ENCODE measurements at places on chromosomes 16 and 17.
A peak's percentile ranks its signal among the peaks of the same experiment; 100 is the strongest.

DNA sequence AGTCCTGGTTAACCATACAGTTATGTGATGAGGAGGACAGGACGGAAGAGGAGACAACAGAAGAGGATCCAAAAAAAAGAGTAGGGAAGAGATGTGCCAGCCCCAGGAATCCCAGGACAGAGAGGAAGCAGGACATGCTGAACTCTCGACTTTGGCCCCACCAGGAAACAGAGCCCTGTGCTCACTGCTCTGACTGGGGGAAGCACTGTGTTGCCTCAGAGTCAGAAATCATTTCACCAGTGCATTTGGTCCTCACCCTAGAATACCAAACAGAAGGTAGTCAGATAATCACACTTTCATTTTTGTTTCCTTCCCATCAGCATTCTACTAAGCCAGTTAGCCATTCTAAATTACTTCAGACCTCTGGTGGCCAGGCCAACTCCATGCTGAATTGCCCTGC lies 421.0 kb upstream of the CDH5 start:
- DNase-seq, result no peak

DNA sequence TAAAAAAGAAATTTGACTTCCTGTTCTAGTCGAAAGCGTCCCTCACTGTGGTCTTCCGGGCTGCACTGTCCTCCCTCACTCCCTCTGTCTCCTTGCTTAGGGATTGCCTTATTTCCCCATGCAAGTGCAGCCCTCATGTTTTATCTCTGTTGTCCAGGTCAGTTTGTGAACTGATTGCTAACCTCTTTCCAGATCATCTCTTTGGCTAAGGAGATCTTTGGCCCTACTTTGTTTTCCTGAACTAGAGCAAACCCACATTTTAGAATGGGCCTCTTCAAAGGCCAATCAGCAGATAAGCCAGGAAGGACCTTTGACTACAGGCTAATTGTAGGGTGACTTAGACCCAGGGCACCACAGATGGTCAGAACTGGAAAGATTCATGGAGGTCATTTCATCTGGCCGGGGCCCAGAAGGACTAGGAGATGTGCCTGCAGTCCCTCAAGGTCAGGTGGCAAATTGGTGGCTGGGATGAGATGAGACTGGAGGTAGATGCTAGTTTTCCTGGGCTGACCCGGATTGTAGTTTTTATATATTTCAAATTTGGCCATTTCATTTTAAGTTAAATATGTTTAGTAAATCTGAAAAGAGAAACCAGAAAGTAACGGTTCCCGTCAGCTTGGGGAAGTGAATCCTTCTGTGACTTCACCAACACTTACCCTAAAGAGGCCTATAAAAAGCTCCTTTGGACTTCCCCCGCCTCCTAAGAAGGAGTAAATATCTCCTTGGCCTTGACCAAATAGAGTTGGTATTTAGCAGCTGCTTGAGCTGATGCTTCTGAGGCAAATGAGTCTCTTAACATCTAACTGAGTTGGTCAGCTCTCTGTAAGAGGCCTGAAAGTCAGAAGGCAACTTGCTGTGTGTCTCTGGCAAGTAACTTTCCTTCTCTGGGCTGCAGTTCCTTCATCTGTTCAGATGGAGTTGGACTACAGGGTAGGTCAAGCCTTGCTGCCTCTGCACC lies 6.2 kb upstream of the SLC25A19 start:
- no peak for DNase-seq

DNA sequence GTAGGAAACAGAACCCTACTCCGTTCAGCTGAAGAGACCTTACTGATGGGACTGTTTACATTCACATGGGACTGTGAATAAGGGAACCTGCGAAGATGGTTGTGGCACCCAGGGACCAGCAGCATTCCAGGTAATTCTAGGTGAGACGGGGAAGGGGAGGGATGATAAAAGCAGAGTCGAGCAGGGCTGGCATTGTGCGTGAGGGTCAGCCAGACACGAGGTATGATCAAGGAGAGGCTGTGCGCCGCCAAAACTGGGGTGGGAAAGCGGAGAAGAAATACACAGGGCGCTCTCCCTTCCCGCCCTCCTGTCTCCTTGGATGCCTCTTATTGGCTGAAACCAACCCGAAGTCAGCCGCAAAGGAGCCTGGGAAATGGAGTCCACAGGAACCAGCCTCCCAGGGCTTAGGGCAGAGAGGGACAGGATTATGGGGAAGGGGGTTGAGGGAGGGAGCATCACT lies 38.4 kb upstream of the CSNK2A2 start:
- peak; percentile 31 for DNase-seq

DNA sequence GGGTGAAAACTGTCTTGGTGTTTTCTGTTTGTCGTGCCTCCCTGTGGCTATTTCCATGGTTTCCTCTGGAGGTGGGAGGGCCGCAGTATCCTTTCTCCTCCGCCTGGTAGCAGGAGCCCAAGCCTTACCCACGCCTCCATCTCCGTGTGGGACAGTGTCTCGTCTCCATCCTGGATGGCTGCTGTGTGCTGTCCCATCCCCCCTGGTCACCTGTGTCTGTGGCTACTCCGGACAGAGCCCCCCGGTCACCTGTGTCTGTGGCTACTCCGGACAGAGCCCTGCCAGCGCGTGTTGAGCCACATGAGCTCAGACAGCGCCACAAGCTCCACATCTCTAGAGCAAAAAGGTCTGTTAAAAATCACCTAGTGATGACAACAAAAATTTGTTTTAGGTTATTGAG lies 198.2 kb upstream of the CHMP6 start:
- no peak for DNase-seq

DNA sequence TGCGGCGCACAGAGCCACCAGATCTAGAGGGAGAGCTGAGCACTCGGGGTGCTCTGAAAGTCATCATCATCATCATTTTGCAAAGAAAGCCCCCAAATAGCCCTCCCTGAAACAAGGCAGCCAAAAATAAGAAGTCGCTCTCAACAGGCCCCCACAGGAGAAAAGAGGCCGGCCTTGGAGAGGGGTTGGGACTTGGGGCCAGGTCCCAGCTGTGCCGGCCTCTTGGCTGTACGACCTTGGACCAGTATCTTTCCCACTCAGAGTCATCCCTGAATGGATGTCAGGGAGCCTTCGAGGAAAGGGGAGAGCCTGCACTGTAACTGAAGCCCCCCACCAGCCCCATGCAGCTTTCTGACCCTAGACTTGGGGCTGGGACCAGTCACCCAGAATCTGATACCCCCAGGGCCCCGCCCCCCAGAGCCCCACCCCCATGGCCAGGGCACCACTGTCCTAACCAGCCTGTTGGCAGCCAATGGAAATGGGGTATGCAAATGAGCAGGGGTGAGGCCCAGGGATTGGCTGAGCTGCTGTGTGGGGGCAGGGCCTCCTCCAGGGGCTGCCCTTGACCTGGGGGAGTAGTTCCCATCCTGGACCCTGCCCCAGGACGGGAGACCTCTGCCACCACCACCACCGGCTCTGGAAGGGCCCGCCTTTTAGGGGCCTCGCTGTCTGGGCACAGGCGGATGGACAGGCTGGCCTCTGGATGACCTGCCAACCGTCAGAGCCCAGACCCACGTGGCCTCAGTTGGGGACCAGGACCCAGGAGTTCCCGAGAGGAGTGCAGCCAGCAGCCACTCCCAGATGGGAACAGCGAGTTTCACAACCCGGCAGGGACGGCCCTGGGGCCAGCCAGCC lies 15.4 kb downstream of the ZFPM1 start:
- no peak for DNase-seq

- no peak for DNase-seq
Measured at GRCh38 chr16:62036802-62037135, 531 bp upstream of the CDH8 start.

DNA sequence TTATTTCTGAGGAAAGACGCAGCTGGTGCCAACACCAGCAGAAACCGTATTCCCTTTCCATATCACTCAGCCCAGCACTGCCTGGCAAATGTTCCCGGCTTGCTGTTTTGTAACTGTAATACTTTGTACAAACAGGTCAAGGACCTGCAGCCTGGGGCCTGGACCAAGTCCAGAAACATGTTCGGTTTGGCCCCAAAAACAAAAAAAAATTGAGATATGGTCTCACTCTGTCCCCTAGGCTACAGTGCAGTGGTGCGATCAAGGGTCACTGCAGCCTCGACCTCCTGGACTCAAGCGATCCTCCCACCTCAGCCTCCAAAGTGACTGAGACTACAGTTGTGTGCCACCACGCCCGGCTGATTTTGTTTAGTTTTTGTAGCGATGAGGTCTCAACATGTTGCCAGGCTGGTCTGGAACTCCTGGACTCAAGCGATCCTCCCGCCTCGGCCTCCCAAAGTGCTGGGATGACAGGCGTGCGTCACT lies 1.2 kb downstream of the HAGH start:
- DNase-seq, result no peak

DNA sequence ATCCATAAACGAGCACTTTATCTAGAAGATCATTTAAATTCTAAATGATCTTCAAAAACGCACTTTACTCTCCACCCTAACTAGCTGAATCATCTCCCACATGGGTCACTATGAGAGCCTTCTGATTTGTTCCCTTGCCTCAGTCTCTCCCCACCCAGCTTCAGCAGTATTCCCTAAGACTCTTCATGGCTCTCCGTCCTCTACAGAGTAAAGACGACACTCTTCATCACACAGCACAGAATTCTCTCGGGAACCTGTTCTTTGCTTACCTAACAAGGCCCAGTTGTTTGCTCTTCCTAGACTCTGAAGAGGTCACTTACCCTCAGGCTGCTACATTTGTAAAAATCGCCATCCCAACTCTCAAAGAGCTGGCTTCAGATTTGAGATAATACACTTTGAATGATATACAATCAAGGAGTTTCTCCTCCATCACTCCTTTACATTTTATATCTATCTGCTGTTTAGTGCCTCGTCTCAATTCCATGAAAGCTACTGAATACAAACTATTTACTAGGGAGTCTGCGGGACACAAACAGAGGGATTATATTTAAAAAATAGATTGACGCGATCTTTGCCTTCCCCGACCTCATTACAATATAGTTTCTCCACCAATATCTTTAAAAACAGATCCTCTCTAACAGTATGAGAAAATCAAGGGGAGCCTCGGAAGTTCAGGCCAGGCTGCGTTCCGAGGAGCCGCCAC lies 511 bp upstream of the LIG3 start:
- DNase-seq, result no peak

GRCh38 chr17:48893646-48894508 lies 1.3 kb downstream of the ATP5MC1 start:
- DNase-seq, result no peak

- DNase-seq, result no peak
Measured at GRCh38 chr17:36602030-36602748, 806 bp downstream of the MRM1 start.

GRCh38 chr17:31824766-31825360 lies 34.2 kb downstream of the COPRS start:
- DNase-seq, result no peak

DNA sequence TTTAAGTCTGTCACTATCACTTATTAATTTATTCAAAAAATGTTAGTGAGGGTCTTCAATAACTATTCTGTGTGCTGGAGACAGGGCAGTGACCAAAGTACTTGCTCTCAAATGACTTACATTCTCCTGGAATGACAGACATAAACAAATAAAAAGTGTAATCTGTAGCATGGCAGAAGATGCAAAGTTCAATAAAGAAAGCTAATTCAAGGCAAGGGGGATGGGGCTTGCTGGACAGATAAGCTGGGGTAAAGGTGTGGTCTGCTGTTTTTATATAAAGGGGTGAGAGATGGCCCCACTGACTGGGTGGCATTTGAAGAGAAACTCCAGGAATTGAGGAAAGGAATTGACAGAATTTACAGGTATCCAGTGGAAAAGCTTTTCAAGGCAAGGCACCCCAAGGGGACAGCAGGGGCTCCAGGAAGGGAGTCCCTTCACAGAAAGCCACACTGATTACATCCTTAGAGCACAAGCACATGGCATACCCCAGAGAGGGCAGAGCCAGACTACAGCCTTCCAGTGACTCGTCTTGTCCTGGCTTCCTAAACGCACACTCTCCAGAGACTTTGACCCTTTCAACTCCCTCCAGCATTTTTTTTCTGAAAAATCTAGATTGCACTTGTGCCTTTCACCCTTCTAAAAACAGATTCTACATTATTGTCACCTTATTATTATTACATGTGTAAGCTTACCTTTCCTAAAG lies 123.7 kb upstream of the HS3ST3A1 start:
- DNase-seq, result no peak

GRCh38 chr16:69889295-69889964 lies 61.7 kb upstream of the CLEC18A start:
- DNase-seq, result no peak

DNA sequence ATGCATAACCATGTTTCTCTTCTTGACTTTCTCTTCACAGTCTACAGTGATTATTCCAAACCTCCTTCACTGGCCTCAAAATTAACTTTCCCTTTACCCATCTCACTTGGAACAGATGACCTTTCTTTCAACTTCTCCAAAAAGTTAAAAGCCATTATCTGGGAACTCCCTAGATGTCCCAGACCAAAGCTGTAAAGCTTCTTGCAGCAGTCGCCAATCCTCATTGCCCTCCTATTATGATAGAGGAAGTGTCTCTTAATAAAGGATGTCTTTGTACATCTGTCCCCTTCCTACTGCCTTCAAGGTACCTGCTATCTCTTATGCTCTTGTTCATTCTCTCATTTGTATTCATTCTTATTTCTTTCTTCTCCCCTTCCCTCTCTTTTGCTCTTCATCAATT lies 127.5 kb downstream of the MRTFB start:
- DNase-seq, result no peak

- no peak for DNase-seq
Measured at GRCh38 chr17:21463779-21464407, 87.7 kb downstream of the KCNJ12 start.

DNA sequence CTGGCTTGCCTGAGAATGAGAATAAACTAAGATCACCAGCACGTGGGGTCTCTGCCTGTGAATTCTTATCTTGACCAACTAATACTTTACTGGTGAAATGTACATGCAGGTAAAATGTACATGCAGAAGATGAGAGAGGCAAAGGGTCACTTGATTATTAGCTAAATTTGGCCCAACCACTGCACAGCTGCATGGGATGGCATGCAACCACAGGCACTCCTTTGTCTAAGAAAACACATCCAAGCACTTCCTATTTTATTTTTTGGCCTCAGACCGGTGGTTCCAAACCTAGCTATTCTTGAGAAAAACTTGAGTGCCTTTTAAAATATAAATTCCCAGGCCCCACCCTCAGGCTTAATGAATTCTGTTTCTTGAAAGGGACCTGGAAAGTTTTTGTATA lies 77.9 kb downstream of the SYCE1L start:
- DNase-seq, result no peak

GRCh38 chr16:58011652-58012051 lies 10.4 kb downstream of the USB1 start:
- no peak for DNase-seq

GRCh38 chr17:40531051-40531991 lies 29.9 kb upstream of the TNS4 start:
- DNase-seq, result no peak

- DNase-seq, result no peak
Measured at GRCh38 chr16:78126662-78127061, 27.2 kb downstream of the WWOX start.
